ENCODE measurements at places on chromosomes 1 and 21. TPM values are rescaled to one million over a fixed set of nuclear protein-coding genes. Genes with fewer than 3 reads are reported as not detected.
A peak's percentile ranks its signal among the peaks of the same experiment; 100 is the strongest.

DNA sequence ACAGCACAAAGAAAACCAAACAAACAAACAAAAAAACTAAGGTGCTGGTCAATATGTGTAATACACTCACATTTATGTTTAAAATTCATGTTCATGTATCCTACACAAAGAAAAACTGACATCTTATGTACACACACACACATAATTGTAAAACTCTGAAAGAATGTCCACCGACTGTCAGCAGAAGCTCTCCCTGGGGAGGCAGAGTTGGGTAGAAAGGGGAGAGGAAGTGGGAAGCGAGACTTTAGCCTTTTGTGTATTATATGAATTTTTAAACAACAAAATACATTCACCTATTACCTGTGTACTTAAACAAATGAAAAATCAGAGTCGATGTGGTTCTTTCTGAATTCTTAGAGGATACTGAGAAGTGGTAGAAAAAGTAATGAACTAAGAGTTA, 88.3 kb downstream of the ABCA4 start:
- no peaks in the 10 kb centered on the region for H3K4me1 ChIP-seq
- H3K4me3 ChIP-seq, result no peak overlapping the region
- DNase-seq, result no peak
- H3K36me3 ChIP-seq, result no peaks in the 10 kb centered on the region
- H3K27ac ChIP-seq, result no peak overlapping the region

DNA sequence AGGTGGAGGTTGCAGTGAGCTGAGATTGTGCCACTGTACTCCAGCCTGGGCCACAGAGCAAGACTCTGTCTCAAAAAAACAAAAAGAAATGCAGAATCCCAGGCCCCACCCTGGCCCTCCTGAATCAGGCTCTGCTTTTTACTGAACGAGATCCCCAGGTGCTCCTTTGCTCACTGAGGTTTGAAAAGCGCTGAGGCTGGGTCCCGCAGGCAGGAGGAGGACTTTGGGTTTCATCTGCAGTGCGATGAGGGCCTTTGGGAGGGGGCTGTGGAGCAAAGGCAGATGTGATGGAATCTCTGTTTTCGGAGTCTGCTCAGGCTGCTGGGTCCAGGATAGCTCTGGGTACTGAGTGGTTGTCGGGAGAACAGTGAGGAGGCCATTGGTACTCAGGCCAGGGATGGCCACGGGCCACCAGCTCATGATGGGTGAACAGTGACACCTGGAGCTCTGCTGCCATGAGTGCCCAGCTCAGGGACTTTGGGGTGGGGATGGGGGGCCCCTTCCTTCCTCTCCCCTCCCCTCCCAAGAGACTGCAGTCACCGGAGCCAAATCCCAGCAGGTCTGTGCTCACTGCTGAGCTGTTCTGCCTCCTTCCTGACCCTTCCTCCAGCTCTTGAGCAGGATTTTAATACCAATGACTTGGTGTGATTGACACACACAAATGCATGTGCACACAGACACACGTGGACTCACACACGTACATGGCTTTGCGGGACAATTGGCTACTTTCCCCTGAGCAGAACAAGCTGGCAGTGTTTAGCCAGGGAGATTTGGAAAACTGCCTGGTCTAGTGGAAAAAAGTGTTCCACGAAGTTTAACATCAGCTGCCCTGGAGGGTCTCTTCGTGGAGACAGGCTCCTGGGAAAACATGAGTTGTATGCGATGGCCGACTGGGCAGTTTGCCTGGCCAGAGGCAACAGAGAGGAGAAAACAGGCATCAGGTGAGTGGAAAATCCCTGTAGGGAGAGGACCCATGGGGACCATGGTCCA, 3.6 kb upstream of the DHRS3 start:
- peaks cover 53% of the 10 kb centered on the region for H3K4me1 ChIP-seq
- peak overlapping the region; percentile 59 for H3K27ac ChIP-seq
- H3K4me3 ChIP-seq, result no peak overlapping the region
- peak; percentile 57 for DNase-seq

DNA sequence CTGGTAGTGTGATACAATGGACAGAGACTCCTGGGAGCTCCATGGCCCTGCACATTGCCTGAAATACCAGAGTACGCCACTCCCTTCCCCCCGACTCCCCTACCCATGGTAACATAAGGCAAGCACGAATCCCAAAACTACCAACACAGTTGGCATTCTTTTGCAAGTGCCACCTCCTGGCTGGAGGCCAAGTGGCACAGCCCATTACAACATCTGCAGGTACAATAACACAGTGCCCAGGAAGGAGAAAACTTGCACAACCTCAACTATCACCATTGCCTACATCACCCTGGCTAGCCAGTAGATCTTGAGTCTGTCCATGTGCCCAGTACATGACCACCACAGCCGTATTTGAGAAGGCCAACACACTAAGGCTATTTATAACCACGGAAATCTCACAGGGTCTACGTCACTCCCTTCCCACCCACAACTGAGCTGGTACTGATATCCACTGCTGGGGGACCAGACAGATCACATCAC, 11.7 kb downstream of the ADAMTS1 start:
- peaks cover 12% of the 10 kb centered on the region for H3K4me1 ChIP-seq
- H3K27me3 ChIP-seq, result no peaks in the 10 kb centered on the region
- no peak overlapping the region for H3K27ac ChIP-seq

DNA sequence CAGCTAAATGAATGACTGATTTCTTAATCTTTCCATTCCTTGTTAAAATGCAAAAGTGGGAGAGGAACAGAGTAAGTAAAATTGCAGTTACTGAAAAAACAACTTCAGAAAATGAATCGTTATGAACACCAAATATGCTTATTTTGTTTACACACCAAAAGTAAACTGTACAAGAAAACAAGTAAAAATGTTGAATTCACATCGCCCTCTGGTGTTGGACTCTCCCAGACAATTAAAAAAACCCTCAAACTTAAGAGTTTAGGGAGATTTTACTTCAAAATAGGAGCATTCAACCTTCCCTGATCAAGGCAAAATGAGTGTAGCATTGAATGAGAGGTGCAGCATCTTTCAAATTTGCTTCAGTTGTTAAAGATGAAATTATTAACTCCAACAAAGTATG, 19.4 kb upstream of the ESRRG start:
- H3K4me3 ChIP-seq, result no peak overlapping the region
- no peaks in the 10 kb centered on the region for H3K4me1 ChIP-seq
- no peak overlapping the region for H3K27ac ChIP-seq
- no peaks in the 10 kb centered on the region for H3K27me3 ChIP-seq

DNA sequence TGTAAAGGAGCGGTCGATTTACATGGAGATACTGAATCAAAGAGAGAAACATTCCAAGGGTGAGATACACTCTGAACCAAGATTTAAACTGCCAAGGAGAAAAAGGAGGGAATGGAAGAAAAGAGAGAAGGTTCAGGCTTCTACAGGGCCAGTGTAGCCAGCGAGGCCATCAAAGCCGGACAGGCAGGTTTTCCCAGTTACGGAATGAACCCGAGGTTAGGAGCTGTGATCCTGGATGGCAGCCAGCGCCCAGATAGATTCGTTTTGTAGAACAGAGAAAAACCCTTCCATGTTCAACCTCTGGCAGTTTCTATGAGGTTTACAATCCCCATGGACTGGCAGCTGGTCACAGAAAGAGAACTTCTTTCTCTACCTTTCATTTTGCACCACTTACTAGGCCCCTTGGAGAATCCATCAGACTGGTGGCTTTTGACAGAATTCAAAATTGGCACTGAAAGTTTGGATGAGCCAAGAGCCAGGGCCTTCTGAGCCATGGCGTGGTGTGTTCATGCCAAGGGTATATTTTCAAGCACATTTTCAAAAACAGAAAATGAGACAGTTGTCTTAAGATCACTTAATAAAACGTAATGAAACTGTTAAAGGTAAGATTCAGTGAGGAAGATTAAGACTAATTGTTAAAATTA, 171.5 kb downstream of the RUNX1 start:
- H3K27me3 ChIP-seq, result no peaks in the 10 kb centered on the region
- peak overlapping the region; percentile 72 for H3K27ac ChIP-seq
- DNase-seq, result peak; percentile 97
- peak overlapping the region; percentile 6 for H3K4me3 ChIP-seq

The AVPR1B gene
- 0.31 TPM for polyA plus RNA-seq
